H1 (cell line): ENCODE measurements at places on chromosomes 5 and 9. TPM values are rescaled to one million over a fixed set of nuclear protein-coding genes. Genes with fewer than 3 reads are reported as not detected.

DNA sequence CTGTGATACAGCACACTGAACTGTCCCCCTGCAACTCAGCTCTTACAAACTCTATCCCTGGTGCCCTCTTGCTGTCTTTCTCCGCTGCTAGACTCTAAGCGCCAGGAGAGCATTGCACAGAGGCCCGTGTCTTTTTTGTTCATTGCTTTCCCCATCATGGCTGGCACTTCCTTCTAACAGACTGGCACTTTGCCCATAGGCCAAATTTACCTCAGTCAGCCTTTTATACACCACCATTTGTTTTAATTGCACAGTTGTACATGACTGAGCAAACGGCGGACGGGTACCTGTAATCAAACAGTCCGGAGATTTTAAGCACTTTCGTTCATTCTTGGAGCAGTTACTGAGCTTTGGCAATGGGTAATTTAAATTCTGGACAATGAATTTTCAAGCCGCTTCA lies 102.2 kb upstream of the CLINT1 start:
- no peak for DNase-seq

DNA sequence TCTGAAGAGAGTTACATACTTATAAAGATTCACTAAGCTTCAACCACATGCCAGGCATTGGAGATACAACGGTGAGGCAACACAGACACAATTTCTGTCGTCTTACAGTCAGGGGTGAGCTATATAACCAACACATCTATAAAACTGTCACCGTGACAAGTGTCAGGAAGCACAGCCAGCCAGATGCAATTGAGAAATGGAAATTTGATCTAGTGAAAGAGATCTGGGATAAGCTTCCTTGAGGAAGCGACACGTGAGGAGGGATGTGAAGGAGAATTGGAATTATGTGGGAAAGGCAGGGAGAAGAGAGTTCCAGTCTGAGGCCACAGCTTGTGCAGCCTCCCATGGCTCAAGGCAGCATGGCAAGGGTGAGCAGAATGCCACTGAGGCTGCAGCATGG lies 50.9 kb upstream of the ZNF354B start:
- no peak for DNase-seq

Gene PCDHB5
- total RNA-seq: 2.4 and 2.8 TPM in 2 replicates

GRCh38 chr9:71676460-71676859 lies 91.9 kb downstream of the CEMIP2 start:
- no peak for DNase-seq

DNA sequence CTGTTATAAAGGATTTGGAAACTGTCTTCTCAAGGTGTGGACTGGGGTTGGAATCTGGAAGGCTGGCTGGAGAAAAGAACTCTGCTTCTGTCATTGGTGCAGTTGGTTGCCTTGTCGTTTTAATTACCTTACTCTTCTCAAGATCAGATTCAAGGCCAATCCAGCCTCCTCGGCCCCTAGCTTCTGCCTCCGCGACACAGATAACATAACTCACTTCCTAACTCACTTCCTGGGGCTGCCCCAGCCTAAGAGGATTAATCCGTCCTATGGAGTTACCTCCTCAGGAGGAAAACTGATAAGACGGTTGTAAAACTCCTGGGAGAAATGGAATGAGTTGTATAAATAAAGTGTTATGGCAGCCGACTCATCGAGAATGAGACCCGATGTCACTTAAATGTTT lies 389.1 kb upstream of the WWC1 start:
- no peak for DNase-seq

GRCh38 chr9:125439434-125440272 lies 178.0 kb downstream of the GAPVD1 start:
- DNase-seq: no peak

DNA sequence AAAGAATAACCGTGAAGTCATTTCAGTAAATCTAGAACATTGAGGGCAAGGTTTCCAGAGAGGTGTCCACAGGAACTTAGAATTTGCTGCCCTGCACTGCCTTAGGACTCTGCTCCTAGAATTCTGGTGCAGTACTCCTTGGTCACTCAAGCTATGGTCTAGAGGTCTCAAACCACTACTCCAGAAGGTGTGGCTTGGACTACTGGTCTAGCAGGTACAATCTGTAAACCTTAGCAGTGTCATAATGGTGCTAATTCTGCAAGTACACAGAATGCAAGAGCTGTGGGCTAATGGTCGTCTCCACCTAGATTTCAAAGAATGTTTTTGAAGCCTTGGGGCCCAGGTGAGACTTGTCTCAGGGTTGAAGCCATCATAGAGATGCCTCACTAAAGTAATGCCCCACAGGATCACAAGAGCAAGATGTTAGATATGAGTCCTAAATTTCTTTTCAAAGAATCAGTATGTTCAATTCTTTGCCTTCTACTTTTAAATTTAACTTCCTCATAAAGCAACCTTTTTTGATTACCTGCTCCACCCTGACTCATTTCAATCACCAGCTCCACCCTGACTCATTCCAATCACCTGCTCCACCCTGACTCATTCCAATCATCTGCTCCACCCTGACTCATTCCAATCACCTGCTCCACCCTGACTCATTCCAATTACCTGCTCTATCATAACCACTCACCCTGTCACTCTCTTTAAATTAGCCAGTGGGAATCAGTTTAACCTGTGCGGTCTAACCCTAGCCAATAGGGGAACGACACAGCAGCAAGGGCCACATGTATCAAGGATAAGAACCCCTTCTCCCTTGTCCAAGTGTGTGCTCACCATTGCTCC lies 1111.8 kb upstream of the ACO1 start:
- DNase-seq: no peak

GRCh38 chr5:82800826-82801225 lies 276.4 kb downstream of the TMEM167A start:
- no peak for DNase-seq

Gene MAML1
- total RNA-seq: 41.9 and 45.6 TPM in 2 replicates

DNA sequence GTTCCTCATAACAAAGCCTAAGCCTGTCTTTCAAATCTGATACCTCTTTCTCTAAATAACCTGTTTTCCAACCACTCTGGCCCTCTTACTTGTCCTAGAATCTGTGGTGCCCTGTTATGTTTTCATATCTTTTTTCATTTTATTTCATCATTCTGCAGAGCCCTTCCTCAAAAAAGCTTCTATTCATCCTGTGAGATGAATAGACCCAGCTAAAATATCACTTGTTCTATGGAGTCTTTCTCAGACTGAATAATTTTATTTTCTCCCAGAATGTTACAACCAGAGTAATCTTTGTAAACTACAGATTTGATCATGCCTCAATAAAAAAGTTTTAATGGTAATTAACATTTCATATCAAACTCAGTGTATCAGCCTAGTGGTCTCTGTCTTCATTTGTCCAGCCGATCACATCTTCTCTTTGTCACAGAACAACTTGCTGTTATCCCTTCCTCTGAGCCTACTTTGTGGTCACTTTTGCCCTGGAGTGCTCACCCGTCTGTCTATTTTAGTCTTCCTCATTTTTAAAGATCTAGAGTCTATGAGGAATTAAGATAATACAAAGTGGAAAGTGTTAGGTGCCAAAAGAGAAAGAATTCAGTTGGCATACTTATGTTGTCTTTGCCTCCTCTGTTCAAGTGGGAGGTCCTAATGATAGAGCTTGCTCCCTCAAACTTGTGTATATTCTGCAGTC lies 77.8 kb downstream of the ZCCHC7 start:
- no peak for DNase-seq

DNA sequence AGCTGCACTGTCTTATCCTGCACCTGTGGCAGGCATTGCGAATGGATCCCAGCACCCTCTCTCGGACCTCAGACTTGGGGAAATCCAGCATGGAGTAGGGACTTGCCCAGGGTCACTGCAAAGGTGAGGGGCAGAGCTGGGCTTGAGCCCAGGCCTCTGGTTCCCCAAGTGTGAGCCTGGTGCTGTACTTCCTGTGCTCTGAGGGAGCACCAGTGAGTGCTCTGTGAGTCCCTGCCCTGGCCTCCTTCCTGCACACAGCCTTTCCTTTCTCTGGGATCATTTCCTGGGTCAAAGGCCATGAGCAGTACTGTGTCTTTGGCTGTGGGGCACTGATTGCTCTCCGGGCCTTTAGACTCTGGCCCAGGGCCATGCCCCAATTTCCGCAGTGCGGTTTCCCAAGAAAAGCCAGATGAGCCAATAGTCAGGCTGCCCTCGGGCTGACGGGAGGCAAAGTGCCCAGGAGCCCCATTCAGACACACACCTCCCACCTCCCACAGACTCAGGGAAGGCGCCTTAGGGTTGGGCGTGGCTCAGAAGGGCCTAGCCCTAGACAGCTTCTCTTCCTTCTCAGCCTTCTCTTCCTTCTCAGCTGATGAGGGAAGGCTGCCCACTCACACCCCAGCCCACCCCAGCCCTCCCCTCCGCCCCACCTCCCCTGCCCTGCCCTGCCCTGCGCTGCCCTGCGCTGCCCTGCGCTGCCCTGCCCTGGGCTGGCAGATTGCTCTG lies 23.3 kb upstream of the TRIM14 start:
- no peak for DNase-seq

DNA sequence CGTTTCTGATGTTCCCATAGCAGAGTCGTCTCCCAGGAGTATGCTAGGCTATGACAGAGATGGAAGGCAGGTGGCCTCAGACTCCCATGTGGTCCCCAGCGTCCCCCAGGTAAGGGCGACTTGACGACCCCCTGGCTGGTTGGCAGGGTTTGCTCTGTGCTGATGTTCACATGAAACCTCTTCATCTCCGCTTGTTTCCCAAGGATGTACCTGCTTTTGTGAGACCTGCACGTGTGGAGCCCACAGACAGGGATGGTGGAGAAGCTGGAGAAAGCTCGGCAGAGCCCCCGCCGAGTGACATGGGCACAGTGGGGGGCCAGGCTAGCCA lies 108.3 kb downstream of the WNK2 start:
- DNase-seq: no peak

GRCh38 chr5:149166128-149166527 lies 24.8 kb downstream of the ABLIM3 start:
- no peak for DNase-seq

DNA sequence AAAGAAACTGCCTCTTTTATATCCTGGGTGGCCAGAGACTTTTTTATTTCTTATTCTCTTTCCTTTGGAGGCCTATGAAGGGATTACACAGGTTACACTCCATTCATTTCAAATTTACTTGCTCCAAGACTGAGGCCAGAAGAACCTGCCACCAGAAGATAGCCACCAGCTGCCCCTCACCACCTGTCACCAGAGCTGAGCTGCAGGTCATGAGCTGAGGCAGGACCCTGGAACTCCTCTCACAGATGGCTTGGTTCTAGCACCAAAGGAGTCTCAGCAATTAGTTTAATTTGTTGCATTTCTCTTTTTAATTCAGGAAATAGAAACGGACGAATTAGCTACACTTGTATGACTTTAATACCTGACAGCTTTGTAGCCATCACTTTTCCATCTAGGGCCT lies 313.9 kb downstream of the SPOCK1 start:
- DNase-seq: no peak

DNA sequence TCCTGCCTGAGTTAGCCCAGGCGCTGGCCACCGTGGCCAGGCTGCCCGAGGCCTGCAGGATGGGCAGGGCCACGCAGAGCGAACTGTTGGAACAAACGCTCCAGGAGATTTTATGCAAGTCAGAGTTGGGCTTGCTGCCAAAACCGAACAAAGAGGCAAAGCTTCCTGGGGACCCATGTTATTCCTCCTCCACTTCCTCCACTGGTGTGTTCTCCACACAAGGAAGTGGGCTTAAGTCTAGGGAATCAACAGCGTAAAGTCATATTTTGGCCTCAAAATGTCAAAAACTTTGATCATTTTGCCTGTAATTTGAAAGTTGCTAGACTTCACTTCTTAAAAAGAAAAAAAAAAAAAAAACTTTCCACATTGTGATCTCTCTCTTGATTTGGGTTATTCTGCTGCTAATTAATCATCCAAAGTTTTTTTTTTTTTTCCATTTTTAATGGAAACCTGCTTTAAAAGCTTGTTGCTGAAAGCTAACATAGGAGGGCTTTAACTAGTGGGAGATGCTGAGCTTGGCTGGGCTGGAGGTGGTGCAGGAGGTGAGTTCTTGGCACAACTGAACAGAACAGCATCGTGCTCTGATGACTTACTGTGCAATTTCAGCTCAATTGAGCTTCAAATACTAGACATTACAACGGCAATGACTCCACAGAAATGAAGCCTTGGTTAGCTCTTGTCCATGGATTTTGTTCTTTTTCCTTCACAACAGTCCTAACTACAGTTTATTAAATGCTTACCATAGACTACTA lies 73.0 kb downstream of the PTPDC1 start:
- DNase-seq: no peak

Gene PCDHGB6
- total RNA-seq: 3.4 and 4.1 TPM in 2 replicates

DNA sequence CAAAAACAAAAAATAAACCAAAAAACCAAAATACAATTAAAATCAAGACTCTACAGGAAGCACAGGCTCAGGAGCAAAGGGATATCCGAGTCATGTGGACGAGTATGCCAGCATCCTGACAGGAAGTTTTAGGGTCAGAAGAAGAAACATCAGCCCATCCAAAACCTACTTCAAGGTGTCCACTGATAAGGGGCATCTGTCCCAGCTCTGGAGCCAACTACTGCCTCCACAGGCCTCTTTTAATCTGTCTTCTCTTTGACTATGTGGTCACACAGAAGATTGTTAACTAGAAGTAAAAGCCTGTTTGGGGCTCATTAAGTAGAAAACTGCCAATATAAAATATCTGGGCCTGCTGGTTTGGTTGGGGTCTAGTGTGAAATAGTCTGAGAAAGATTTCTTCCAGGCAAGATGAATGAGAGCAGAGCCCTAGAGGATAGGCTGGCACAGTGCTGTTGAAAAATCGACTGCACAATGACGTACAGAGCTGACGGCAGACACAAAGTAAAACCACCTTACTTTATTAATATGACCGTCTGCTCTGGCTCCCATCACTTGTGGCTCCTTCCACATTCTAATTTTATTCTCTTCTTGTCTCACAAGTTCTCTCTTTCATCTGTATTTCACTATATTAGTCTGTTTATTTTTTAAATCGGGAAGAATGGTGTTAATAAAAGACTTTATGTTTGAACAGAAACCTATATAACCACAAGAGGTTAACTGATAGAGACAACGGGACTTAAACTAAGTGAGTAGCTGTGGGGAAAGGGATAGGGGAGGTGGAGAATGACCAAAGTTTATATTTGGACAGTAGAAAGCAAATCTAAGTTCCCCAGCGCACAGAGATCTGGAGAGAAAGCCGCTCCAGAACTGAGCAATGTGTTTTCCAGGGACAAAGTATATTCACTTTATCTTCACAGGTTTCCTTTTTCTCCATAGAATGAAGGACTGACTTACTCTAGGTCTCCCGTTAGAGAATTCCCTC lies 22.9 kb upstream of the MSH3 start:
- no peak for DNase-seq

- DNase-seq: no peak
Measured at GRCh38 chr9:93992830-93993229, 37.7 kb upstream of the BARX1 start.

- no peak for DNase-seq
Measured at GRCh38 chr5:1182633-1183423, 18.6 kb upstream of the SLC6A19 start.

- no peak for DNase-seq
Measured at GRCh38 chr9:33320568-33321261, 30.4 kb downstream of the NFX1 start.

DNA sequence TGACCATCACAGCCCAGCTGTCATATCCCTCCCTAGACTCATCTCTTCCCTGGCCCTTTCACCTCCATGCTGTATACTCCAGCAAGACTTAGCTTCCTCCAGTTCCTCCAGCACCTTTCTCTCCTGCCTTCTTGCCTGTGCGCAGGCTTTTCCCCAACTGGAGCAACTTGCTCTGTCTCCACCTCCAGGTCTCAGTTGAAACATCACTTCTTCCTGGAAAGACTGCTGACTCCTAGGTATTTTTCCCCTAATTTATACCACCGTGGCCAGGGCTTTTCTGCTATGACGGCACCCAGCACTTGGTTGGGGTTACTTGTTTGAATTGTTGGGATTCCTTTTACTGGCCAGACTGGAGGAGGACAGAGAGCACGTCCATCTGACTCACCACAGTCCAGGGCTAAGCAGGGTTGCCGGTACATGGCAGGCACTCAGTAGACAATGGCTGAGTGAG lies 67.5 kb downstream of the KCNIP1 start:
- no peak for DNase-seq
